Naive B cell (primary cell): ENCODE measurements at places on chromosomes 3 and 15.

- DNase-seq, result no peak
Observed at GRCh38 chr3:102514241-102514640, 79.4 kb downstream of the ZPLD1 start.

- no peak for DNase-seq
Observed at GRCh38 chr3:63387568-63387967, 109.5 kb downstream of the SYNPR start.

GRCh38 chr3:12401208-12401607 lies 83.1 kb upstream of the TSEN2 start:
- no peak for DNase-seq

DNA sequence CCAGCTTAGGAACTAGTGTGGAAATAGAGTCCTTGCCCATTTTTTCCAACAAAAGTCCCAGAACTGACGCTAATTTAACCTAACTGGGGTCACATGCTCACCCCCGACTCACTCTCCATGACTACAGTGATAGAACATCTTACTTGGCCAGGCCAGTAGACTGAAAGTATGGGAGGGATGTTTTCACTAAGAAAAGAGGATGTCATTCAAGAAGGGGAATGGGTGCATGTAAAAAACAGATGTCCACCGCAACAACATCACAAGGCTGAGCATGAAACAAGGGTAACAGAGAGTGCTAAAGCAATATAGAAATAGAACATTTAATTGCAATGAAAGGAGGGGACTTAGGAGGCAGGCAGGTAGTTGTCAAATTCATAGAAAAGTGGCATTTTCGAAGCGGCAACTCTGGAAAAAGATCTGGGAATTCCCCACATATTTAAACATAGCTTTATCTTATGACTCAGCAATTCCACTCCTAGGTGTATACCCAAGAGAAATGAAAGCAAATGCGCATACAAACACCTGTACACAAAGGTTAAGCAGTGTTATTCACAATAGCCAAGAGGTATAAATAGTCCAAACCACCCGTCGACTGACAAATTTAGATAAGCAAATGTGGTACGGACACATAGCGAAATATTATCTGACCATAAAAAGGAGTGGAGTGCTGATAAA lies 41.1 kb upstream of the UBE2E2 start:
- no peak for DNase-seq

GRCh38 chr3:190586631-190587011 lies 72.7 kb downstream of the IL1RAP start:
- DNase-seq, result peak; percentile 12
